Tibial artery (tissue), 4 donors: ENCODE measurements at places on chromosomes 6 and 20.

- DNase-seq, result no peak
These were observed 570.5 kb downstream of the QKI start for GRCh38 chr6:163985040-163985439.

- DNase-seq, result no peak
These were observed 12.6 kb upstream of the FRMD1 start for GRCh38 chr6:168091381-168092264.

GRCh38 chr6:154412106-154412820 lies 55.7 kb upstream of the IPCEF1 start:
- DNase-seq, result no peak

DNA sequence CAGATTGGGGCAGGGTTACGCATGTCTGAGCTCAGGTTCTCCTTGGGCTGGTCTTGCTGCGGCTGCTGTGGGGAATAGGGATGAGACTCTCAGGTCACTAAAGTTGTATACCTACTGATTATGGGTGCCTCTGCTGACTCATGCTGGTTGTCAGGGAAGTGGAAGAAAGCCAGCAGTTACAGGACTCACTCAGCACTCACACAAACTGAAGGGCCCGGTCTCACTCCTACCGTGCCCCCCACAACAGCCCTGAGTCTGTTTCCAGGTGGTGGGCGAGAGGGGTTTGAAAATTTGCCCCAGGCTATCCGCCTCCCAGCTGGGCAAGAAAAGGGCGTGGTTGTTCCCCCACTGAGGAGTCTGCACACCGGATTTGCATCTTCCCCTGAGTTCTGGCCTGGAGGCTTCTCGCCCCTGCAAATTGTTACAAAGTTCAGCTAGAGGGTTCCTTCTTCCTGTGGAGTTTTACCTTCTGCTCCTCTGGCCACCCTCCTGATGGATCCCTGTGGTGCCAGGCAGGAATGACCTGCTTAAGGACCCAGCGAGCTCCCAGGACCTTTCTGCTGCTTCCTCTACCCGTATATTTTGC lies 659.2 kb downstream of the HDGFL1 start:
- no peak for DNase-seq

- DNase-seq, result no peak
These were observed 122.8 kb downstream of the SYCP2 start for GRCh38 chr20:59810449-59811187.

DNA sequence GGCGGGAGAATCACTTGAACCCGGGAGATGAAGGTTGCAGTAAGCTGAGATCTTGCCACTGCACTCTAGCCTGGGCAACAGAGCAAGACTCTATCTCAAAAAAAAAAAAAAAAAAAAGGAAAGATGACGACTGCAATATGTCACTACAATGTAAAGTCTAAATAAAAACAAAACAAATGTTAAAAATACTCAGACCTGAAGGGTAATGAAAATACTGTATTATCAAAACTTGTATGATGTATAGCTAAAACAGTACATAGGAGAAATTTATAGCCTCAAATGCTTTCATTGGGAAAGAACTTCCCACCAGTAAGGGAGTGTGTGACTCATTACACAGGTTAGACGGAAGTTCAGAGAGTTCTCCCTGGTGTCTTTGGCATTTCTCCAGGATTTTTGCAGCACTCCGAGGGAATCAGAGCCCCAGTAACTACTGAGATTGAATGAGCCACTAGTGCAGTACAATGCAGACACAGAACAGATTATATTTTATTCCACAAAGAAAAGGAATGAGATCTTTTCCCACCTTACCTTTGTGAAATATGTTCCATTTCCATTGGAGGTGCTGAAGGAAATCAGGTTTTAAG lies 12.5 kb upstream of the RALGAPB start:
- no peak for DNase-seq

DNA sequence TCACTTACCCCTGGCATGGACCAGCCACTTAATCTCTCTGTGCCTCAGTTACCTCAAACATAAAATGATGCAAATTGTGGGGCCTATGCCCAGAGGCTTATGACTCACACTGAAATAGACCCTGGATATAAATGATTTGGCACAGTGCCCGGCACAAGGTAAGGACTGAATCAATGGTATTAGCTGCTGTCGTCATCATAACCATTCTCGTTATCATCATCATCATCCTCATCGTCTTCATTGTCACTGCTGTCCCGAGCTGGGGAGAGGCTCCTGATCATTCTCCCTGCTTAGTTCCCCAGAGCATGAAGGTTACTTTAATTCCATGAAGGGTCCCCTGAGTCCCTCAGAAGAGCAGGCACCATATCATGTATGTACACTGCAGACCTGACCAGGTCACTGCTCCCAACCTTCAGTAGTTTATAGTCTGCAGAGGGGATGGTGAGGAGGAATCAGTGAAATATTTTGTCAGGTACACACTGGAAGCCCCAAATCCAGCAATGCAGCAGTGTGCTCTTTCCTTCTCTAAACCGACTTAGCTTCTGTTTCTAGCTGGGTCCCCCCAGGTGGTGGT lies 149.3 kb downstream of the TAF4 start:
- DNase-seq, result no peak

GRCh38 chr20:15616626-15617025 lies 956.6 kb downstream of the KIF16B start:
- DNase-seq, result no peak

GRCh38 chr6:106273087-106273486 lies 52.5 kb downstream of the ATG5 start:
- no peak for DNase-seq

GRCh38 chr20:7980332-7981046 lies 39.1 kb downstream of the TMX4 start:
- DNase-seq, result no peak

- DNase-seq, result no peak
These were observed 74.6 kb downstream of the DTD1 start for GRCh38 chr20:18662279-18663040.
